ENCODE measurements at places on chromosomes 11 and 22.

GRCh38 chr11:10899121-10899830 is 41.4 kb upstream of the ZBED5 start:
- peak; percentile 69 for DNase-seq

- no peak for DNase-seq
Measured at GRCh38 chr11:36141196-36141953, 147.8 kb downstream of the COMMD9 start.

DNA sequence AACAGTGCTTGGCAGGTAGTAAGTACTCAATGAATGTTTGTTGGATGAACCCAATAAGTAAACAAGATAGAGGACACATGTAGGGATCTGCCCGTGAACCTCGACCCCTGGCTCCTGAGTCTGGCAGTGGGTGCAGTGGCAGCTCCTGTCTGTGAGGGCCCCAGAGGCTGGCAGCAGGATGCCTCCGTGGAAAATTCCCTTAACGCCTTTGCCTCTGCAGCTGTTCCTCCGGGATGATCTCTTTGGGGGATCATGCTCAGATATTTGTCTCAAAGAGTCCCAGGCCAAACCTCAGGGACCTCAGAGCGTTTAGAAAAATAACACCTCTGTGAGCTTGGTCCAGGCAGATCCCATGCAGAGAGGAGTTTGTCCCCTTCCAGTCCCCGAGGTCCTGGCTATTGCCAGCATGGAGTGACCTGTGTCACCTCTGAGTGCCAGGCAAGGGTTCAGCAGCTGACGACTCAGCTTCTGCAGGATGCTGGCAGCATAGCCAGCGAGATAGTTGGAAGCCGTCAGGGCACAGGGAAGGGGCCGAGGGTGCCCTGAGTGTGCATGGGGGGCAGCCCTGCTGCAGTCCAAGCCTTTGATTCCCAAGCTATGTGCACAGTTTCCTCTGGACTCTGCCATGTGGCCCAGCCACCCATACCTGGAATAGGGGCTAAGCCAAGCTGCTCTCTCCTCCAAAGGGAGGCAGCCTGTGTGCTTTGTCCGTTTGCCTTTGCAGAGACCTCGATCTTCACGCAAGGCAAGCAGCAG is 613 bp upstream of the MCHR1 start:
- DNase-seq = no peak

DNA sequence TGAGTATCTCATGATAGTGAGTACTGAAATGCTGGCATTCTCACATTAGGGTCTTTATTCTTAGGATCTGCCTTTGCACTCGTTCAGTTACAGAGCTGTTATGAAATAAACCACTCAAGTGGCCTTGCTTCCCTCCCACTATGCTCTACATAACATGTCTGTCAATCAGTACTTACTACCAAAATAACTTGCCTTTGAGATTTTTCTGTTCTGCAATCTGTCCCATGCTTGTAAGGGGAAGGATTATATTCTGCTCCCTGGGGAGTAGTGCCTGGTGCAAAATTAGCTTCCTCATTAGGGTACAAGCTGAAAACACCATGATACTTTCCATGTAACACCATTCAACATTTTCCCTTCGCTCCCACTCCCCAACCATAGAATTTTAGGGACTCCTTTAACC is 1.9 kb upstream of the GRAP2 start:
- no peak for DNase-seq

DNA sequence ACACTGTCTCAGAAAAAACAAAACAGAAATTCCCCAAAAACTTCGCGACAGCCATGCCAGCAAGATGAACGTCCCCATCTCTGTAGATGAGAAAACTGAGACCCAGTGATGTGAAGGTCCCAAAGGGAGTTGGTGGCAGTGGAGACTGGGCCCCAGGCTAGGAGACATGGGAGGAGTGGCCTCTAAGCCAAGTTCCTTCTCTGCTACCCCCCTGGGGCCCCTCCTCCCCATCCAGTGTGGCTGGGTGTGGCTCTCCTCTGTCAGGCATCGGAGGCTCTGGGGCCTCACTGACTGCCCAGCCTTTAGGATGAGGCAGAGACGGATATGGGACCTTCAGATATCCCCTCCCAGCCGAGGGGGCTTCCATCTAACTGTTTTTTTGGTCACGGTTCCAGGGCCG is 9.8 kb downstream of the RELT start:
- no peak for DNase-seq

DNA sequence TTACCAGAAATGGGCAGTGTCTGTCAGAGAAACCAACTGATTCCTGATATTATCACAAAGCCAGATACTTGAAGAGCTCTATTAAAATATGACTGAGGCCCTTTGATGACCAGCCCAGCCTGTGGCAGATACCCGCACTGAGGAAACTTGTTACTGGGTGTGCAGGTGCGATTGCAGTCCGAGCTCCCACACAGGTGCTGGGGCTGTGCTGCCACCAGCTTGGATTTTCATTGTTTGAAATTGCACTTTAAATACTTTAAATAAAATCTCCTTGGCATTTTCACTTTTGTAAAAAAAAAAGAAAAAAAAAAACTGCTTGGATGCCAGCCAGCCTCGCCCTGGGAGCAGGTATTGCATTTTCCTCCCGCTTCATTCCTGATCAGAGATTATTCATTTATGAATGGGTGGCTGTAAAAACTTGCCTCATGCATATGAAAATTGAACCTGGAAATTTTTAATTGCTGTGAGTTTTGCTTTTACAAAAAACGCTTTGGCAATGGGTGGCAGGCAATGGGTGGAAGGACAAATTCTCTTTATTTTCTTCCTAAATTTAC is 21.2 kb downstream of the EHF start:
- DNase-seq = no peak

GRCh38 chr22:41030891-41031290 is 61.5 kb upstream of the EP300 start:
- DNase-seq = no peak

All from SW 1271 (cell line).